ENCODE measurements at places on chromosomes 6 and 20.

DNA sequence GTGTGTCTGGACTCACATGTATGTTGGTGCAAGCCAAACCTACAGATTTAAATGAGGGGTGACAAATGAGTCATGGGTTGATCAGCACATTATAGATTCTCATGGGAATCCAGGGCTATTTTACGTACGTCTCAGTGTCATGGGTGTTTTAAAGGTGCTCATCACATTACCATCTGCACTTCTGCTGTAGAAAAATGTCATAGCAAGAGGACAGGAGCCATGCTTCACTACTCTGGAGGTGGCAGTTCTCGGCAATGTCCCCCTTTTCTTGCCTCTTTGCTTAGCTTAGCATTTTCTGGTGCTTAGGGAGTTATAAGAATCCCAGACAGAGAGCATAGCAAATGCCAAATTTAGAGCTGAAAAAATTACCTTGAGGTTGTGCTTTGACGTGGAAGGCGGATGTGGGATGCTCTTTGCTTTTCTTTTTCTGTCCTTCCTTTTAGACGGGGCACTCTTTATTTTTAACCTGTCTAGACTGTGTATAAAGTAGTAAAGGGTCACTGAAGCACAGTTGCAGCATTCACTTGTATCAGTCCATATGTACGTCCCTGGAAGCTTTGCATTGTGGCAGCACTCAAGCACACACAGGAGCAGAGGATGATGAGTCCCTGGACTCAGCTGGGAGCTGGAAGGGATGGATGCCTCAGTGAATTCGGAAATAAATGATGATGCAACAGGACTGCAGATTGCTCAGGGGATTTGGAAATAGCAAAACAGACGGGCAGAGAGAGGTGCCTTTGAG, 139.7 kb downstream of the SYNDIG1 start:
- no peak for DNase-seq

DNA sequence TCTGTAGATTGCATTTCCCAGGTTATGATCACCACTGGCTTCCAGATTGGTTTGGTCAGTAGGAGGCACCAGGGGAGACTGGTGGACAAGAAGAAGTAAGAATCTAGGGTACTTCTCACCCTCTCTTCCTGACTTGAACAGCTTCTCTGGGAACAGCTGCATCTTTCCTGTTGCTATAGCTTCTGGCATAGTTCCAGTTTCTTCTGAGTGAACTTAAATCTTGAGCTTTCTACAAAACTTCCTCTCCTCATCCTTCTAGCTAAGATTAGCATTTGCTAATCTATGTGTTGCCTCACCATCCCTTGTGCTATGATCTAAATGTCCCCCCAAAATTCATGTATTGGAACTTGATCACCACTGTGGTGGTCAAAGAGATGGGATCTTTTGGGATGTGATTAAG, 724.6 kb downstream of the UTRN start:
- DNase-seq, result no peak

DNA sequence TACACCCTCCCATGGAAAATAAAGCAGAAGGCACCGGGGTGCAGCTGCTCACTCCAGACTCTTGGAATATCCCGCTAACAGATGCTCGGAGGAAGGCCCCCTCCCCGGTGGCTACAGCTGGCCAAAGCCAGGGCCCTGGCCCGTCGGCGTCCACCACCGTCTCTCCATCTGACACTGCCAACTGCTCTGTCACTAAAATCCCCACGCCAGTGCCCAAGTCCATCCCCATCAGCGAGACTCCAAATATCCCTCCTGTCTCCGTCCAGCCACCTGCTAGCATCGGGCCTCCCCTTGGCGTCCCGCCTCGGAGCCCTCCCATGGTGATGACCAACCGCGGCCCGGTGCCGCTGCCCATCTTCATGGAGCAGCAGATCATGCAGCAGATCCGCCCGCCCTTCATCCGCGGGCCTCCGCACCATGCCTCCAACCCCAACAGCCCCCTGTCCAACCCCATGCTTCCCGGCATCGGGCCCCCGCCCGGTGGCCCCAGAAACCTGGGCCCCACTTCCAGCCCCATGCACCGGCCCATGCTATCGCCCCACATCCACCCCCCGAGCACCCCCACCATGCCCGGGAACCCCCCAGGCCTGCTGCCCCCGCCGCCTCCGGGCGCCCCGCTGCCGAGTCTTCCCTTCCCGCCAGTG, 143.9 kb downstream of the SOBP start:
- DNase-seq, result no peak

DNA sequence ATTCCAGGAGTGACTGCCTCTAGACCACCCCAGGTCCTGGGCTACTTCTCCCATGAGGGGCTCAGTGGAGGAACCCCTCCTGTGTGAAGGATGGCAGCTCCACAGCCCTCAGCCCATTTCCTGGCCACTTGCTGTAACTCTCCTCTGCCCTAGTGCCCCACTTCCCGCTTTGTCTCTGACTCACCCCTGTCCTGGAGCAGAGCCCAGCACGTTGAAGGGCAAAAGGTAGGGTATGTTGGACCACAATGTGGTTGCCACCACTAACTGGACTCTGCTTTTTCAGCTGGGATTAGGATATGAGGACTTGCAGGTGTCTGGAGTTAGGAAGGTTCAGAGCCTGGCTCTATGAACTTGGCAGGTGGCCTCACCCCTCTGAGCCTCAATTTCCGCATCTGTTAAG, 2.4 kb downstream of the MYBL2 start:
- no peak for DNase-seq

- DNase-seq, result no peak
These were observed 82.9 kb downstream of the ADGRG6 start for GRCh38 chr6:142384519-142385254.

GRCh38 chr6:26216886-26217713, 129.9 kb downstream of the HFE start:
- DNase-seq, result no peak

DNA sequence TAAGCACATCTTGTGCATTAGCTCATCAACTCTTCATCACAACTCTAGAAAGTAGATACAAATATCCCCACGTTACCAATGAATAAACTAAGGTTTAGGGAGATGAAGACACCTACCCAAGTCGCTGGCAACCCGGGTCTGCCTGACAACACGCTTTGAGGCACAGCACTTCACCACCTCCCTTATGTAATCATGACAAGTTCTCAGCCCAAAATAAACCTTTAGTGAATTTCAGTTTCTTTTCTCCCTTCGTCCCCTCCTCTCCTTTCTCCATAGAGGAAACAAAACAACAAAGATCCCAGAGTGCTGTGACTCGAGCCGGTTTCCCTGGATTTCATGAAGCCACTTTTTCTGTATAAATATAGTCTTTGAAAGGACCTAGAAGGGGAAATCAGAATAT, 105.4 kb downstream of the MAFB start:
- DNase-seq, result no peak

DNA sequence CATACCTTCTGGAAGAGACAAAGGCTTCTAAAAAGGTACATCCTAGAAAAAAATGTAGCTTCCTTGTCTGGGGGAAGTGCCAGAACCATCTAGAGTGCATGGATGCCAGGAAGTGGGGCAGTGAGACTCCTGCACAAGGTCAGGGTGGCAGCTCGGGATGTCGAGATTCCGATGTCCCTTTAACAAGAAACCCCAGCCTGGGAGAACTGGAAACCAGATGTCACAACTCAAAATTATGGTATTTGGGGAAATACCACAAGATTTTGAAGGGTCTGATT, 168.4 kb downstream of the ZDHHC14 start:
- DNase-seq, result no peak

DNA sequence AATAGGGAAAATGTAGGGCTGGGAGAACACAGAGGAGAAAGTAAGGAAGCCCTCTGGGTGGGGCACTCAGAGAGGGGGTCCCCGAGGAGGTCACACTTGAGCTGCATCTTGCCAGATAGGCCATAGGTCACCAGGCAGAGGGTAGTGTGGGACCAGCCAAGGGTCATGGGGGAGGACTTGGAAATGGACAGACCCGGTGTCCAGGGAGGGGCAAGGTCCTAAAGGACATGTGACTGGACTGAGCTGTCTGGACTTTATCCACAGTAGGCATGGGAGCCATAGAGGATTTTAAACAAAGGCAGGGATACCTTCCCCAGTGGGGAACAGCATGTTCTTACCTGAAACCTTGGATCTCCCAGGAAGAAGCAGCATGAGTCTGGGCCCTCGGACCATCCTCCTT, 266.7 kb downstream of the LRFN2 start:
- no peak for DNase-seq

GRCh38 chr6:36141091-36141490, 10.8 kb downstream of the MAPK13 start:
- no peak for DNase-seq

GRCh38 chr20:35431621-35432429, 6.2 kb downstream of the GDF5 start:
- DNase-seq, result no peak
